ENCODE measurements at places on chromosomes 12 and 14.

DNA sequence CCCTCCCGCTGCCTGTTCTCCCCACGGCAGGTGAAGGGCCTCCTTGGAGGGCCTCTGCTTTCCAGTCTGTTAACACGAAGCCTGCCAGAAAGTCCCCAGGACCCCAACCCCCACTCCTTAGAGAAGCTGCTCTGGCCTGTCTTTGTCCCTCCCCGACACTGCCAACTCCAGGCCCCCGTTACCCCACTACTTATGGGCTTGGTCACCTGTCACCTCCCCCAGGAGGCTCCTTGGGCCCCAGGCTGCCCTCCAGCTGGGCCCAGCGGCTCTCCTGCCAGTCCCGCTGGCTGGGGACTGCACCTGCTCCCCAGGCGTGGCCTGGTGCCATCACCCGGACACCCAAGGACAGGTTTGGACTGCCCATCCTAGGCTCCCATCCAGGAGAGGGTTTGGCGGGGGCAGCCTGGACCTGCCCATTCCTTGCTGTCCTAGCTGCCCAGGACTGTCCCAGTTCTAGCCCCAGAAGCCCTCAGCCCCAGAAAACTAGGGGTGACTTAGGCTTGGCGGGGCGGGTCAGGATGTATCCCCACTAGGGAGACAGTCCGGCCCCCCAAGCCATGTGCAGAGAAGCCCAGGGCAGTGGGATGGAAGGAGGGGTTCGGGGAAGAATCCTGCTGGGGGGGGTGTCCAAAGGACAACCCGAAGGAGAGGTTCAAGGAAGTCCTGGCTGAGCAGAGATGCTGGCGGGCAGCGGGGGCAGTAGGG, 155.7 kb upstream of the C14orf180 start:
- DNase-seq = no peak

DNA sequence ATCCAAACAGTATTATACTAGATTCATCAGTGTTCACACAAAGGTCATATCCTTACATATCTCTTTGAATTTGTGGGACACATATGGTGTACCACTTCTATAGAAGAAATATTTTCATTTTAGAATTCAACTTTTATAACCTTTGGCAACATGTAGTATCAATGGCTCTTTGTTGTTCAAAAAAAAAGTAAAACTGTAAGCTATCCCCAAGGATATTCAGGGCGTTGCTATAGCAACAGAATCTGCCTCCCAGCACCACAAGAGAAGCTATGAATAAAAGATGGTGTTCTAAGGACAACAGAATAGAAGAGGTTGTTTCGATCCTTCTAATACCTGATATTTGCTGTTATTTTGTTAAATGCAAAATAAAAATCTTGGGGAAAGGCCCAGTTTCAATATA, 139.3 kb downstream of the BRMS1L start:
- no peak for DNase-seq

DNA sequence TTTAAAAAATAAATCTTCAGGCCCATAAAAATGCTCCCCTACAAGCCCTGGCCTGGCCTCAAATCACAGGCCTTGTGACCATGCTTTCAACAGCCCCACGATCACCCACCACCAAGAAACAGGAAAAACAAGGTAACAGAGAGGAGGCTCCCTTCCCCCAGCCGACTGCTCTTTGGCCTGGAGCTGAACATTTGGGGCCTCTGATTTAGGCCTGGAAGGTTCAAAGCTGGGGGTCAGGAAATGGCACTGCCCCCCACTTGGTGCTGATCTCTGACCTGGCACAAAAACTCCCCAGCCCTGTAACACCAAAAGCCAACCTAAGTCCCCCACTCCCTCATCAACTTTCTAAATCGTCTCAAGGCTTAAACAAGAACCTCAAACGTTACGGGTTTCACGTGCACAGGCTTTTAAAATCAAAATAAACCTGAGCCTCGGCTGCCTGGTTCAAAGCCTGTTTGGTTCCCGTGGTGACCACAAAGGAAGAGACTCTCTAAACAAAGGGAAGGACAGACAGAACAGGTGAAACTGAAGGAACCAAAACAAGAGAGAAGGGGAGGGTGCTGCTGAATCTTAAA, 9.0 kb downstream of the ACTN1 start:
- no peak for DNase-seq

DNA sequence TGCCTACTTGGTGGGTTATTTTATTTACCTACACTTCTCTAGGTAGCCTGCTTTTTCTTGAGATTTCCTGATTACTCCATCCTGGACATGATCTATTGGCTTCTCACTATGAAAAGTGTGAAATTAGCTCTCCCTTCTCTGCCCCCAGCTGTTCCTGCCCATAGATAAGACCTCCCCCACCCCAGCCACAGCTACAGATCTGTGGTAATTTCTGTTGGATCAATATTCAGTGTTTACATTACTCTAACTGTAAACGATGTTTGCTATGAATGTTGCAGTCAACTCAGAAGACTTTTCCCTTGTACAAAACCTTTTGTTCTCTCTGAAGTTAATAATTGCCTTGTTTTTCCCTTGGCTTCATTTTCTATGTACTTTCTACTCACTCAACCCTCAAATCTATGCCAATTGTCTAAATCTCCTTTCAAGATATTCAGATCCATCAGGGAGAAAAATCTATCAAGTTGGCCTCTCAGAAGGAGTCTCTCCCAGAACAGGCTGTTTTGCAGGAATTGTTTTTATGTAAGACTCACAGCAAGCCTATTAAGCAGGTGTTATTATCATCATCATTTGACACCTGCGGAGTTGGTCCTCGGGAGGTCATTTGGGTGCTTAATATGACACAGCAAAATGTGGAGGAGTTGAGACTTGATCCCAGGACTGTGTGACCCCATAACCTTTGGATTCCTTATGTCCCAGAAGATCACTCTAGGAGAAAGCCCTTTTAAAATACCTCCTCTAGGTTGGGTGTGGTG, 227.4 kb downstream of the SUDS3 start:
- DNase-seq = no peak

- DNase-seq = peak; percentile 98
Observed at GRCh38 chr12:57430931-57431566, at the start of gene R3HDM2. Gene R3HDM2 (minus strand): TSS chr12:57431043. CDS start chr12:57310428, 120,615 bp downstream.

GRCh38 chr12:54723379-54724256, 75.5 kb upstream of the DCD start:
- no peak for DNase-seq

DNA sequence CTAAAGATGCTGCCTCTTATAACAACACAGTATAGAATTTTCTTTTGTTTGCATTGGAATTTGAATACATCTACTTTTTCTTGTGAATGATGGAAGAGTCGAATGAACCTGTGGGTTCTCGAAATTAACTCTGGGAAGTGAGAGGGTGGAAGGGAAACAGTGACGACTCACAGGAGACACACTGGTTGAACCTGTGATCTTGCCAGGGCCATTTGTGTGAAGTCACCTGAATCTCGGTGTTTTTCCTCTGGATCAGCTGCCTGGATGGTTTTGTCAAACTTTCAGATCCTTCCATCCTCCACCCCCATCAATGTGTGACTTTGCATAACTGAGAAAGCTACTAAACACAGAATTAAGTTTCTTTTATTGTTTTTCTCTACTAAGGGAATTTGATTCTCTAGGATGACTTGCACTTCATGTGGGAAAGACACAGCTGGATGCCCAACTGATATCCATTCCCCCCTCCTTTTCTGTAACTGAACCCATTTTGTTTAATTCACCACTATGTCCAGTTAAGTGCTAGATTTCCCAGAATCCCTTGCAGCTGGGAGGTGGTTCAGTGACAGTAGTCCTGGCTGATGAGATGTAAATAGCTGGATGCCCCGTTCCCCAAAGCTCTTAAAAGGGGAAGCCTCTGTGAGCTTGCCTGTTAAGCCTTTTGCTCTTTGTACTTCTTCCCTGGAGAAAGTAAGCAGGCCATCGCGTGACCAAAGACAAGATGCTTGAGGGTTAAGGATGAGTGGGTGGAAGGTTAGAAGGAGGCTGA, 6.3 kb downstream of the PPFIBP1 start:
- DNase-seq = no peak

- no peak for DNase-seq
Observed at GRCh38 chr12:104183443-104183842, 32.1 kb upstream of the TXNRD1 start.

DNA sequence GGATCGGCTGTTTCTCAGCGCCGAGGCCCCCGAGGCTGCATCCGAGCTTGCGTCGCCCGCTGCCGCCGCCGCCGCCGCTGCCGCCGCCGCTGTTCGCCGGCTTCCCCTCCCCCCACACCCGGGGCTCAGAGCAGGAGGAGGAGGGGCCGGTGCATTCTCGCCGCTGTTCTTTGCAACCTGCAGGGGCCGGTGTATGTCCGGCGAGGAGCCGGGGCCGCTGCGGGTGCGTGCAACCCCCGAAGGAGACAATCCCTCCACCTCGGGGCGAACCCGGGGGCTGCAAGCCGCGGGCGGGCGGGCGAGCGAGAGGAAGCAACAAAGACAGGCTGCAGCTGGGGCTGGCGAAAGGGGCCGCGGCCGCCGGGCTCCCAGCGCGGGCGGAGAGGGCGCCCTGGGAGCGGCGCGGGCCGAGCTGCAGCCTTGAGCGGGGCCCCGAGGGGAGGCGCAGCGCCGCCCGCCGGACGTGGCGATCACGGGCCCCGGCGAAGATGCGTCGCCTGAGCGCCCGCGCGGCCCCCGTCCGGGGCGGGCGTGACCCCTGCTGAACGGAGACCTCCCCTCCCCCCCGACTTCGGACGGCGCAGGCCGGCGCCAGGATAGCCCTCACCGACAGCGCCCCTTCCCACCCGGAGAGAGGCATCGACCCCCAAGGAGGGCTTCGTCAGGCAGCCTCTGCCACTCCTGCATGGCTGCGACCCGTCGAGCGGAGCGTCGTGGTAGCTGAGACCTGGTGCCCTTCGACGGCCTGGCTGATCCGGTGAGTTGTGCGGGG, 702 bp downstream of the FAM222A start:
- DNase-seq = peak; percentile 67

All from left hindlimb (tissue), 1 donor.